ENCODE measurements at places on chromosomes 3 and 15. TPM values are rescaled to one million over a fixed set of nuclear protein-coding genes. Genes with fewer than 3 reads are reported as not detected.

VPS39 gene
- total RNA-seq: 105 TPM

ANKUB1 gene
- not detected for total RNA-seq

MAGEL2 gene
- not detected for total RNA-seq

AMIGO3 gene
- total RNA-seq: not detected

LMAN1L gene
- total RNA-seq: not detected

ZNF80 gene
- total RNA-seq: not detected

CELF6 gene
- total RNA-seq: 5.6 TPM

TCAIM gene
- 12.3 TPM for total RNA-seq

CHRM5 gene
- total RNA-seq: not detected

TRIM71 gene
- not detected for total RNA-seq

PSTPIP1 gene
- total RNA-seq: 7.9 TPM

GASK1A gene
- 0.75 TPM for total RNA-seq

SORD gene
- 0.75 TPM for total RNA-seq

RASL12 gene
- total RNA-seq: 13.9 TPM

B4GALT4 gene
- total RNA-seq: 50.8 TPM

SLC15A2 gene
- total RNA-seq: 5.6 TPM

MAP3K13 gene
- total RNA-seq: 42.1 TPM

MST1R gene
- total RNA-seq: 164 TPM

GOLGA6L25 gene
- total RNA-seq: not detected

KLHL25 gene
- total RNA-seq: 10.4 TPM

CHRD gene
- 2.7 TPM for total RNA-seq

ARGFX gene
- total RNA-seq: not detected

CISH gene
- 4.4 TPM for total RNA-seq

TRPM7 gene
- total RNA-seq: 96.5 TPM

COL6A5 gene
- not detected for total RNA-seq

TMC3 gene
- 0.64 TPM for total RNA-seq

CCDC54 gene
- not detected for total RNA-seq
